ENCODE measurements at places on chromosomes 3 and 15. TPM values are rescaled to one million over a fixed set of nuclear protein-coding genes. Genes with fewer than 3 reads are reported as not detected.
A peak's percentile ranks its signal among the peaks of the same experiment; 100 is the strongest.

The MBNL1 gene
- total RNA-seq, result 362 TPM

The TGM4 gene
- 0.24 TPM for total RNA-seq

The SCAANT1 gene
- not detected for total RNA-seq

The RBP2 gene
- not detected for total RNA-seq

GRCh38 chr15:60371175-60372051, 26.4 kb downstream of the ANXA2 start:
- peak; percentile 99 for DNase-seq
- H3K4me3 ChIP-seq, result peak overlapping the region; percentile 28
- peaks cover 17% of the 10 kb centered on the region for H3K36me3 ChIP-seq

- H3K36me3 ChIP-seq, result no peaks in the 10 kb centered on the region
- no peaks in the 10 kb centered on the region for H3K4me1 ChIP-seq
- H3K4me3 ChIP-seq, result no peak overlapping the region
Measured at GRCh38 chr3:39264053-39264452, 15.8 kb downstream of the CX3CR1 start.

GRCh38 chr3:127691489-127691888, 18.7 kb downstream of the ABTB1 start:
- H3K4me1 ChIP-seq, result peaks cover 2% of the 10 kb centered on the region
- H3K4me3 ChIP-seq, result no peak overlapping the region

GRCh38 chr3:35401671-35402070, 237.7 kb upstream of the ARPP21 start:
- H3K36me3 ChIP-seq, result no peaks in the 10 kb centered on the region
- H3K27ac ChIP-seq, result no peak overlapping the region
- no peak for DNase-seq
- H3K4me1 ChIP-seq, result no peaks in the 10 kb centered on the region
- no peak overlapping the region for H3K4me3 ChIP-seq
- H3K27me3 ChIP-seq, result no peaks in the 10 kb centered on the region

GRCh38 chr3:168273036-168273435, 177.3 kb upstream of the GOLIM4 start:
- H3K36me3 ChIP-seq, result no peaks in the 10 kb centered on the region
- no peak overlapping the region for H3K27ac ChIP-seq
- no peak for DNase-seq
- H3K27me3 ChIP-seq, result no peaks in the 10 kb centered on the region
- no peak overlapping the region for H3K4me3 ChIP-seq

DNA sequence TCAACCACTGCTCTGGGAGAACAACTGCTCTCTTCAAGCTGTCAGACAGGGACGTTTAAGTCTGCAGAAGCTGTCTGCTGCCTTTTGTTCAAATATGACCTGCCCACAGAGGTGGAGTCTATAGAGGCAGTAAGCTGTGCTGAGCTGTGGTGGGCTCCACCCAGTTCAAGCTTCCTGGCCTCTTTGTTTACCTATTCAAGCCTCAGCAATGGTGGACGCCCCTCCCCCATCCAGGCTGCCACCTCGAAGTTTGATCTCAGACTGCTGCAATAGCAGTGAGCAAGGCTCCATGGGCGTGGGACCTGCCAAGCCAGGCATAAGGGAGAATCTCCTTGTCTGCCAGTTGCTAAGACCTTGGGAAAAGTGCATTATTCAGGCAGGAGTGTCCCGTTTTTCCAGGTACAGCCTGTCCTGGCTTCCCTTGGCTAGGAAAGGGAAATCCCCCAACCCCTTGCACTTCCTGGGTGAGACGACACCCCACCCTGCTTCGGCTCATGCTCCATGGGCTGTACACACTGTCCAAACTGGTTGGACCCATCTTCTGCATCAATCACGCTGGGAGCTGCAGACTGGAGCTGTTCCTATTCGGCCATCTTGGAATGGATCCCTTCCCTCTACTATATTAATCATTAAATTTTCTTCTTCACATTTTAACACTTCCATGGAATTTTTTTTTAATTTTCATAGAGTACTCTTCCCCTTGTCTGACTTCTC, 167.0 kb upstream of the UBE2E2 start:
- no peaks in the 10 kb centered on the region for H3K27me3 ChIP-seq
- no peak overlapping the region for H3K27ac ChIP-seq
- no peak overlapping the region for H3K4me3 ChIP-seq
- H3K4me1 ChIP-seq, result no peaks in the 10 kb centered on the region

GRCh38 chr15:75112848-75113492, 88.7 kb upstream of the C15orf39 start:
- H3K4me1 ChIP-seq, result peaks cover 14% of the 10 kb centered on the region
- DNase-seq, result no peak
- H3K27ac ChIP-seq, result no peak overlapping the region
- no peak overlapping the region for H3K4me3 ChIP-seq
- H3K36me3 ChIP-seq, result no peaks in the 10 kb centered on the region

DNA sequence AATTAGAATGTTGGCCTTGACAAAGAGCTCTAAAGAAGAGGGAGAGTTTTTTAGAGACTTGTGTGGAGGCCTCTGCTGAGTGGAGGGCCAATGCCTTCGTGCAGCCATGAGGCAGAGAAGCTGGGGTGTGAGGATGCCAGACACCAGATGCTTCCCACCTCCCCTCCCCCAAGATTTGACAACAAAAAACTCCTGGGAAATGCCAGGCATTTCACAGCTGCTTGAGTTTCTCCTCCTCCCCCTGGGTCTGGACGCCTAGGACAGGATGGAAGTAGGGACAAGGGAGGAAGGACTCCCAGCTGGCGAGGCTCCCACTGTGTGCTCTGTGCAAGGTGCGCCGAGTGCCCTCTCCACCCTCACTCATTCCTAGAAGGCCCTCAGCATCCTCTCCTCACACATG, 20.1 kb downstream of the TGM4 start:
- H3K4me1 ChIP-seq, result no peaks in the 10 kb centered on the region
- no peak overlapping the region for H3K4me3 ChIP-seq
- no peaks in the 10 kb centered on the region for H3K36me3 ChIP-seq
- H3K27ac ChIP-seq, result no peak overlapping the region

GRCh38 chr3:76487446-76487845, 552.5 kb upstream of the ROBO2 start:
- no peak overlapping the region for H3K27ac ChIP-seq
- H3K36me3 ChIP-seq, result no peaks in the 10 kb centered on the region
- no peaks in the 10 kb centered on the region for H3K27me3 ChIP-seq
- DNase-seq, result no peak
- no peak overlapping the region for H3K4me3 ChIP-seq

GRCh38 chr15:35514759-35515158, 31.2 kb downstream of the DPH6 start:
- H3K27me3 ChIP-seq, result no peaks in the 10 kb centered on the region

All from endothelial cell of umbilical vein (primary cell).